GM23338 (cell line): ENCODE measurements at places on chromosomes 7 and 10. TPM values are rescaled to one million over a fixed set of nuclear protein-coding genes. Genes with fewer than 3 reads are reported as not detected.

The GFRA1 gene
- 2.5 and 2.8 TPM in 2 replicates for total RNA-seq

The INSYN2A gene
- total RNA-seq, result 0.28 TPM in 1 of 2 replicates, not detected in the other

The MBL2 gene
- not detected in 2 replicates for total RNA-seq

The IKZF5 gene
- 10.5 and 10.7 TPM in 2 replicates for total RNA-seq

The RBP3 gene
- not detected in 2 replicates for total RNA-seq

The CYP3A7 gene
- total RNA-seq, result not detected in 2 replicates

DNA sequence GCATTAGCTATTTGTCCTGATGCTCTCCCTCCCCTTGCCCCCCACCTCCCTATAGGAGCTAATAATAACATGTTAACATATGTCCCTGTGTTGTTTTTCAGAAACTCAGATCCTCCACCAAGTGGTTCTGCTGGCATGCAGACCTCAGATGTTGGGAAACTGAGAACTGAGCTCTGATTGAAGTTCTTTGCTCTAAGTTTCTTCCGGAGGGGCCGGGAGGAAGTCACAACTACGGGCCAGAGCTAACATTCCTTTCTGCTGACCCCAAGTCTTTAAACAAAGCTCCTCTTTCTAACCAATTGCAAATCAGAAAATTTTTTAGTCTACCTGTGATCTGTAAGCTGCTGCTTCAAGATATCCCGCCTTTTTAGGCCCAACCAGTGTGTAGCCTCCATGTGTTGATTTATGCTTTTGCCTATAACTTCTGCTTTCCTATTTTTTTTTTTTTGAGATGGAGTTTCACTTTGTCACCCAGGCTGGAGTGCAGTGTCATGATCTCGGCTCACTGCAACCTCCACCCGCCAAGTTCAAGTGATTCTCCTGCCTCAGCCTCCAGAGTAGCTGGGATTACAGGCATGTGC is 66.6 kb downstream of the LYZL1 start:
- DNase-seq, result no peak

GRCh38 chr7:36191292-36191920 is 38.4 kb downstream of the EEPD1 start:
- DNase-seq, result no peak

DNA sequence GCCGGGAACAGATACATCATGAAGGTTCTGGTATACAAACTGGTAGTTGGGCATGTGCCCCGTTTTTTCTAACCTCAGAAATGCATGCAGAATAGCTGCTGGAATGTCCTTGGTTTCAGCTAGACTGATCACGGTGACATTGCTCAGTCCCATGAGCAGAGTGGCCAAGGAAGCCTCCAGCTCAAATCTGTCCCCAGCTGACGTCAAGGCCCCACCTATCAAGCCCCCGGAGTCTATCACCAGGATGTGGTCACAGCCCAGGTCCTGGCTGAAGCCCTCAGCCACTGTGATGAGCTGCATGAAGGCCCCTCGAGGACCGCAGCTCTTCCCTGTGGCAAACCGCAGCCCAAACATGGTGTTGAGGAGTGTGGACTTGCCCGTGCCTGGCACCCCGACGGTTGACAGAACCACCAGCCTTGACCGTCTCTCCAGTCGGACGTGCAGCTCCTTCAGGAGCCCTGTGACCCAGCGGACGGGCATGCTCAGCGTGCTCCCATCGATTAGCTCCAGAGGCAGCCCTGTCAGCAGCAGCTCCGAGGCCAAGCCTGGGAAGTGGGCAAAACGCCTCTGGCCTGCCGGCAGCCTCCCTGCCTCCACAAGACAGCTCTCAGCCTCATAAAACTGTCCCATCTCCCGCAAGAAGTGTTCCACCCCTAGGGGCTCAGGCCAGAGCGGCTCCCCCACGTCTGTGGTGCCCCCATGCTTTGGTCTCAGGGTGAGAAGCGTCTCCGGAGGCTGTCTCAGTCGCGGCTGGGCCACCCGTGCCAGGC is 7.8 kb upstream of the MRPS24 start:
- no peak for DNase-seq

DNA sequence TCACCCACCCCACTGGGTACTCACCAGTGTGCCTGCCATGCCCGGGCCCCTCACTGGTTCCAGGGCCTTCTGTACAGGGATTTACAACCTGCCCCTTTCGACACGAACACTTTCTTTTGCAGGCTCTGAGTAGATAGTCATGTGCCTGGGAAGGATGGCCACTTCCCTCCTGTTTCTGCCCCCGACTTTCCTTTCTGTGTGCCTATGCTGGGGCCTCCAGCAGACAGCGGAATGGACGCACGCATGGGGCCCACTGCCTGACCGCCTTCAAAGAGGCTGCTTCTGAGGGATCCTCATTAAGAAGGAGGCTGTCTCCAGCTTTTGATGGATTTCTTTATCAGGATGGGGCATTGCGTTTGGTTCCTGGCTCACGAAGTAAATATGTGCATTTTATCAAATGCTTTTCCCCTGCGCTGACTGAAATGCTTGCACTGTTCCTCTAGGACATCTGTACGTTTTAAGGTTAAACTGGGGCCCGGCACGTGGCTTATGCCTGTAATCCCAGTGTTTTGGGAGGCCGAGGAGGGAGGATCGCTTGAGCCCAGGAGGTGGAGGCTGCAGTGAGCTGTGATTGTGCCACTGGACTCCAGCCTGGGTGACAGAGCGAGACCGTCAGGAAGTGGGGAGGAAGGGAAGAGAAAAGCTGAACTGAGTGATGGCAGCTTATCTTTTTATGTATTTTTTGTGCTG is 29.4 kb upstream of the NKX6-2 start:
- DNase-seq, result no peak

DNA sequence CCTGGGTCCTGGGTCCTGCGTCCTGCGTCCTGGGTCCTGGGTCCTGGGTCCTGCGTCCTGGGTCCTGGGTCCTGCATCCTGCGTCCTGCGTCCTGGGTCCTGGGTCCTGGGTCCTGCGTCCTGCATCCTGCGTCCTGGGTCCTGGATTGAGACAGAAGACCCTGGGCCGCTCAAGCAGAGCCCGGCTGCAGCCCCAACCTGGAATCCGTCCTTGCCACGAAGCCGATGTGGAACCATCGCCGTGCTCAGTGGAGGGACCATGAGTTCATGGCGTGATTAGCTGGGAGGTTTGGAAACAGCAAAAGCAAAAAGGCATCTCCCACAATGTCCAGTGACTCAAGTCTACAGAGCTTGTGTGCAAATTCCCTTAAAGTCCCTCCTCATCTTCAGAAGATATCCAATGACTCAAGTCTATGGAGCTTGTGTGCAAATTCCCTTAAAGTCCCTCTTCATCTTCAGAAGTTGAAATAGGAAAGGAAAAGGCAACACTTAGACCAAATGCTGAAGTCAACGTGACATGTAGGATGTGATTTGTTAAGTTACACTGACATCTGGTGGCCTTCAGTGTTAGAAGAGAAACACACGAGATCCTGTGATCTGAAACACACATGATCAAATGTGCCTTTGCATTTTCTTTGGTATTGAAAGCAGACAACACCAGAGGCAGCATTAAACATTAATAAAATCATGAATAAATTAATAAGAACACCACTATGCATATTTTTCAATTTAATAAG is 179.9 kb downstream of the PTPRN2 start:
- DNase-seq, result peak; percentile 66

- peak; percentile 54 for DNase-seq
These were observed 621 bp upstream of the MORN4 start for GRCh38 chr10:97633921-97634320.

GRCh38 chr7:6221340-6222319 is 50.8 kb downstream of the CYTH3 start:
- DNase-seq, result no peak

- no peak for DNase-seq
These were observed 161.3 kb upstream of the AUTS2 start for GRCh38 chr7:69436946-69437345.

- peak; percentile 47 for DNase-seq
These were observed 98.2 kb downstream of the TNS3 start for GRCh38 chr7:47483604-47484273.

DNA sequence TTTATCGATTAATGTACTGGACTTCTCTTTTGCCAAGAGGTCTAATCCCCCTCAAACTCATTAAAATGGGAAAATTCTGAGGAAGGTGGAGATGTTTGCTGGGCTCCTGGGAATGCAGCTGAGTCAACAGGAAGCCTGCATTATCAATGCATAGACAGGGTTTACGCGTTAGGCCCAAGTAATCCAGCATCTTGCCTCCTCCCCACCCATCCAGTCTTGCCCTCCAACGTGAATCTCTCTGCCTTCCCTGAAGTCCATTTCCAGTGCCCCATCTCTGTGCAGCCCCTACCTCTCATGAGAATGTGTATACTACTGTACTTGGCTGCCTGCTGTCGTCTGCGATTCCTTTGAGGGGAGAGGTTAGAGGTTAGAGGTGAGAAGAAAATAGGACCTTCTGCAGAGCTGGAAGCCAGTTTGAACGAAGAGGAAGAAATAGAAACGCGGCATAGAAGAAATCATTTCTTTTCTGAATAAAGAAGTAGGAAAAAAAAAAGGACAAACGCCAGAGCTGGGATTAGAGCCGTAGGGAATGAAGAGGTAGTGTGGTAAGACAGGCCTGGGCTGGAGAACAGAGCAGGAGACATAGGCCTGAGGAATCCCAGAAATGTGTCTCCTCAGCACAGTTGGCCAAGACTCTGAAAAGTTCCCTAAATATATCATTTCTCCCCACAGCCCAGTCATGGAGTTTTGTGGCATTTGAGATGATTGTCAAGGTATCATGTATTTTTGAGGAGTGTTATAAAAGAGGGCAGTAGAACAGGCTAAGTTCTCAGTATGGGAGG is 75.6 kb downstream of the MYOF start:
- no peak for DNase-seq

DNA sequence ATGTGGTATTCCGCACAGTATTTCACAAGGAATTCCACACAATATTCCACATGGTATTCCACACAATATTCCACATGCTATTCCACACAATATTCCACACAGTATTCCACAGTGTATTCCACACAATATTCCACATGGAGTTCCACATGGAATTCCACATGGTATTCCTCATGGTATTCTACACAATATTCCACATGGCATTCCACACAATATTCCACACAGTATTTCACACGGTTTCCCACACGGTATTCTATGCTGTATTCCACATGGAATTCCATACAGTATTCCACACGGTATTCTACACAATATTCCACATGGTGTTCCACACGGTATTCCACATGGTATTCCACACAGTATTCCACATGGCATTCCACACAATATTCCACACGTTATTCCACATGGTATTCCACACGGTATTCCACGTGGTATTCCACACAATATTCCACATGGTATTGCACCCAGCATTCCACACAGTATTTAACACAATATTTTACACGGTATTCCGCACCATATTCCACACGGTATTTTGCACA is 137.3 kb upstream of the CHST15 start:
- no peak for DNase-seq

GRCh38 chr10:111873621-111874135 is 309.9 kb downstream of the GPAM start:
- no peak for DNase-seq

GRCh38 chr10:88652616-88653015 is 11.6 kb upstream of the LIPF start:
- DNase-seq, result no peak

GRCh38 chr7:149625340-149625946 is 127.8 kb upstream of the ZNF746 start:
- DNase-seq, result peak; percentile 89

DNA sequence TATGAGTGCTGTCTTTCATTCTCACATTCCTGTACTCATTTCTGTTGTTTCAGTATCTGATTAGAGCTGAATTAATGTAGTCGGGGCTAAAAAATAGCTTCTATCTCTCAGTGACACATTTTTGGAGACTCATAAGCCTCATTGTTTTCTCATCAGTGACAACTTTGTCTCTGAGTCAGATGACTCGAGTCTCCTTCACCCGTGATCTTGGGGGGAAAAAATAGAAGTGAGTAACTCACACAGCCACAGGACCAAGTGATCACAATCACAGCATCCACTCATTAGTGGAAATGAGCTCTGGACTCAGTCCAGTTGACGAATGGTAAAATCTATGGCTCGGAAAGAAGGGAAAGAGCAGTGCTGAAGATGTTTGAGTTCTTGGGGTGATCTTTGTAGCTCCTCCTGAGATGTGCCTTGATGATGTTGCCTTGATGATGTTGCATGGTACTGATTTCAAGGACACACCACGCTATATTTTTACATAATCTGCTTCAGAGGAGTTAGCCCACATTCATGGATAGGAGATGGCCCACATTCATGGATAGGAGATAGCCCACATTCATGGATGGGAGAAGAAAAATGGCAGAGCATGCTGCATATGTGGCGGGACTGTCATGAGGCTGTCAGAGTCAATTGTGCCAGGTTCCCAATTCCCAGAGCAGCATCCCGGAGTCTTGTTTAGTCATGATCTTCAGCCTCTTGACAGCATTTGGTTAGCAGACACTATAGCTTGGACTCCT is 214.7 kb downstream of the CELF2 start:
- no peak for DNase-seq

- no peak for DNase-seq
These were observed 246.9 kb upstream of the GLI3 start for GRCh38 chr7:42483886-42484285.

GRCh38 chr7:14739841-14740185 is 162.7 kb downstream of the DGKB start:
- no peak for DNase-seq

- no peak for DNase-seq
These were observed 3.0 kb upstream of the CYP2W1 start for GRCh38 chr7:979886-980571.

GRCh38 chr7:107999779-108000560 is 3.0 kb downstream of the LAMB1 start:
- DNase-seq, result peak; percentile 59

- peak; percentile 32 for DNase-seq
These were observed 9.7 kb downstream of the CAMK1D start for GRCh38 chr10:12358863-12359564.

DNA sequence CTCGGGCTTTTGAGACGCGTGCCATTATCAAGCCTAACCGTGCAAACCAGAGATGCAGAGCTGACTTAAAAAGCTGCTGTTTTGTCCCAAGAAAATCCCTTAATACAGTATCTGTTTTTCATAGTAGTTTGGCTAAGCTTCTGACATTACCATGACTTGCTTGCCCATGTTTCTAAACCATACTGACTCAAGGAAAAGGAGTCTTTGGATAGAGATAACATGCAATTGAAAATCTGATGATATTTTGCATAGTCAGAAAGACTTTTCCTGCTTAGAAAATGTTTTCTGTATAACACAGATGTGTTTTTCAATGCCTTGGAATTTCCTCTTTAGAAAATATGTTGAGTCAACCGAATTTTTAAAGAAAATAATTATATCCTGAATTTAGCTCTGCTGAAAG is 21.5 kb upstream of the AKR1E2 start:
- no peak for DNase-seq
